ENCODE measurements at places on chromosomes 16 and 17.

DNA sequence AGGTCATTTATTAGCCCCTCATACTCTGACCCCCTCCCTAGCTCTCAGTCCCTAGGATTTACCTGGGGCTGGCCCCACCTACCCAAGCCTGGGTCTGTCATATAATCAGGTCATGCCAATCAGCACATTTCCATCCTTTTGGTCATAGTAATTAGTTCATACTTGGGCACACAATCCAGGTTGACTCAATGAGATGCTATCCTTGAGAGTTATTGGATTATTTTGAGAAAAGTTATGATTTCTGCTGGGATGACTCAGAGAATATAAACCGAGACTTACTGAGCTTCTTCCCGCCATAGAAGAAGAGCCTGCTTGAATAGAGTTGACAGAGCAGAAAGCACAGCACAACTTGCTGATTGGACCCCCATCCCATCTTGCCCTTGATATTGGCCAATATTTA, 331.5 kb downstream of the CBLN1 start:
- no peak for DNase-seq

DNA sequence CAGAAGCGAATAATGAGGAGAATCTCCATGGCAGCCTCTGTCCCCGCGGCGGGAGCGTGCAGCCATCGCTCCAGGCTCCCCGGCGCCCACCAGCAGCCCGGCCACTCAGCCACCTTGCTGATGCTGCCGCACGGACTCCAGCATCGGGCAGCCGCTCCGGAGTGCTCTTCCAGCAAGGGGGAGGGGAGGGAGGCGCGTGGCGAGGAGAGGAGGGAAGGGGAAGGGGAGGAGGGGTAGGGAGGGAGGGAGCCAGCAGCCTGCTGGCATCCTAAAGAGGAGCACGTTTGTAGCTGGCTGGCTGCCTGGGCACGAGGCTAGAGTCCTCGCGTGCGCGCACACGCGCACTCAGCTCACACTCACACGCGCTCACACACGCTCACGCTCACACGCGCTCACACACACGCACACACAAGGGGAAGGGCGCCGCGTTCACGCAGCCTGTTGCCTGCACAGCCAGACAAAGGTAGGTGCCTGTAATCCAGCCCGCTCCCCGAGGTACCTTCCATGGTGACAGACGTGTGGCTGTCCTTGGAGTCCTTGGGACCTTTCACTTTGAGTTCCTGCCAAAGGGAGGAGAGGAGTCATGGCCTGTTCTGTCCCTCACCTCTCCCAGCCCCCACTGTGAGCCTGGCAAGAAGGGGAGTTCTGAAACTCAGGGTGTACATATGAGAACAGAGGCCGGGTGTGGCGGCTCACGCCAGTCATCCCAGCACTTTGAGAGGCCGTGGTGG, 82.1 kb downstream of the TIMM22 start:
- DNase-seq = no peak

GRCh38 chr16:87390641-87391323, 1.4 kb upstream of the MAP1LC3B start:
- no peak for DNase-seq

GRCh38 chr16:23682181-23682580, 3.5 kb downstream of the PLK1 start:
- peak; percentile 78 for DNase-seq

DNA sequence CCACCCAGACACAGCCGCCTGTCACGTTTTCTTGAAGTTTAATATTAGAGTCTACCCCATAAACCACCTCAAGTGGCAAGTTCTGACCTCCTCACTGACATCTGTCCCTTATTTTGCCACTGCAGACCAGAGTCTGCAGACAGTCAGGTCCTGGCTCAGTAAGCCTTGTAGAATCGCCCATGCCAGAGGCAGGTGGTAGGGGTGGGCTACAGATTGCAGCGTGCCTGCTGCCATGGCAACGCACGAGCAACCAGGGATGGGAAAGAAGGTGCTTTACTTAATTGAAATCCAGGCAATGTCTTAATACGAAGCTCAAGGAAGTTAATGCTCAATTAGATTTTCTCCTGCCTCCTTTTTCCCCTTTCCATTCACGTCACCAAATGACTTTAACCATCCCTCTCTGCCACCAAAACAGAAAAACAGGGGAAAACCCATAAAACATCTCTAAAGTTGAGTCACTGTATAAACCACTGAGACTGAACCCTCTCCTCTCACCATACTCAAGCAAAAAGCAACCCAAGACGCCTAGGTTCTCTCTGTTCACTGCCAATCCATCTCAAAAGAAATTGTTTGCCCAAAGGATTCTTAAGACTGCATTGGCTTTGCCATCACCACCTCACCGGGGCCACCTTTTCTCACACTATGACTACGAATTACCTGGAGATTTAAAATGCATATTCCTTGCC, 228.8 kb downstream of the SLC39A11 start:
- no peak for DNase-seq

- DNase-seq = no peak
Observed at GRCh38 chr16:66949472-66949871, 11.6 kb upstream of the CES3 start.

- DNase-seq = peak; percentile 52
Observed at GRCh38 chr16:4200781-4201137, 41.1 kb downstream of the SRL start.

DNA sequence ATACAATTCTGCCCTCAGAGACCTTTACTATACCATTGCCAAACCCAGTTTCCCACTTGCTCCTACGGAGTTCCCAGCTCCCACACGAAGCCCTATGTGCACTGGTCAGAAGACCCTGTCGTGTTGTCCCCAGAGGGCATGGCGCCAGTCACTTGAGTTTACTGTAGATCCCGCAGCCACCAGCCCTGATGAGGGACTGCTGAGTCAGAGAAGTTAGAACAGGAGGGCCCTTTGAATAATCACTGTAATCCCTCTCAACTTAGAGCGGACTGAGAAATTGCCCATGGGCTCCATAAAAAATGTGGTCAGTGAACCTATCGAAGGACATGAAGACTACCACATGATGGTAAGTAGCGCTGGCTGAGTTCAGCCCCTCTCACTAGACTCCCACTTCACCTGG, 9.2 kb downstream of the UBFD1 start:
- no peak for DNase-seq

DNA sequence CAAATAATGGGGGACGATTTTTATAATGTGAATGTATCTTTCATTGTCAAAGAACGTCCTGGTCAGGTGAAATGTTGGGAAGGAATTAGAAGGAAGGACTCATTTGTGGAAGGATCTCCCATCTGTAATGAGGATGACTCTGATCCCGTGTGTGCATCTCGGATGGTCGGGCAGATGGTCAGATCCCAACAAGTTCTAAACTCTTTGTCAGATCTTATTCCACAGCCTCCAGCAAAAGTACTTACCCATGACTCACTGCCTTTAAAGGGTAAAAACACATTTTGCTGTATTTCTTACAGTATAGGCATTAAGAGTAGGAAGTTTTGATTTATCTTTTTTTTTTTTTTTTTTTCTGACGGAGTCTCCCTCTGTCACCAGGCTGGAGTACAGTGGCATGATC, 539 bp upstream of the KRTAP4-8 start:
- DNase-seq = no peak

DNA sequence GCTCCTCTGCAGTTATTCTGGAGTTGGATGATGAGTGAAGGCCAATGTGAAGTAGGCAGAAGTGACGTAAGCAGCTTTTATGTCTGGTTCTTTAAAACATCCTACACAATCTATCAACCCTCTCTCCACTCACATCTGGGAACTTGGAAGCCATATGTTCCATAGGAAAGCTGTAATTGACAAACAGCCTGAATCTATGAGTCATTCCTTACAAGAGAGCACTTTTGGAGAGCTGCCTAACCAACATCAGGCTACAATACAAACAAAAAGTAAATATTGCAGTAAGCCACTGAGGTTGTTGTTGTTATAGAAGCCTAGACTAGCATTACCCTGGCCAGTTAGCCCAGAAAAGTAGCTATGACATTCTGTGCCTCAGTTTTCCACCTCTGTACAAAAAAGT, 5.9 kb downstream of the CCL7 start:
- DNase-seq = no peak

- peak; percentile 22 for DNase-seq
Observed at GRCh38 chr17:16052486-16052885, 52.9 kb downstream of the TTC19 start.

GRCh38 chr16:4115949-4116318, 308 bp downstream of the ADCY9 start:
- no peak for DNase-seq

DNA sequence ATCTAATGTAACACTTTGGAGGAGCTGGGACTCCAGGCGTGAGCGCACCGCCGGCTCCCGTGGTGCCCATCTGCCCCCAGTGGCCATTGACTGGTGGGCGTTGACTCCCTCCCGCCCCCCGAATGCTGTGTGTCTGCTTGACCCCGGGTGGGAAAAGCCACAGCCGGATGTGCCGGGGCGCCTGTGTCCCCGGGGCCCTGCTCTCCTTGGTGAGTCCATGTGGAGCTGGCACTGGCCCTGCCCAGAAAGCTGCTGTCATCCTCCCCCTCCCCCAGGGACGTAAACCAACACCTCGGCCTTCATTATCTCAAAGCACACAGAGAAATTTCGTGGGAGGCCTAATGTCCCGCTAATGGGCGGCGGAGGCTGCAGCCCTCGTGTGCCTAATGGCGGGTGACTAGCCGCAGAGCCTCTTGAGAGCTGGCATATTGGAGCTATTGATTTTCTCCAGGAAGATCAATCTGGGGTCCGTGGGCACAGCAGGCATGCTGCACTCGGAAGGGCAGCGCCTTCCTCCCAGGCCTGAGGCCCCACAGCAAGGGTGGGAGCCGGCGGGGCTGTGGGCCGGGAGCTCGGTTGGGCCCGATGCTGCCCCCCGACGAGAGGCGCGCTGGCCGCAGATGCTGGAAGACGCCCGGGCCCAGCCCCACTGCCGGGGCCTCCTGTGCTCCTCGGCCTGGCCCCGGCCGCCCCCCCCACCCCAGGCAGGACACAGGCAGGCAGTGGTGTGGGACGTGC, 4.0 kb upstream of the PERCC1 start:
- DNase-seq = no peak

DNA sequence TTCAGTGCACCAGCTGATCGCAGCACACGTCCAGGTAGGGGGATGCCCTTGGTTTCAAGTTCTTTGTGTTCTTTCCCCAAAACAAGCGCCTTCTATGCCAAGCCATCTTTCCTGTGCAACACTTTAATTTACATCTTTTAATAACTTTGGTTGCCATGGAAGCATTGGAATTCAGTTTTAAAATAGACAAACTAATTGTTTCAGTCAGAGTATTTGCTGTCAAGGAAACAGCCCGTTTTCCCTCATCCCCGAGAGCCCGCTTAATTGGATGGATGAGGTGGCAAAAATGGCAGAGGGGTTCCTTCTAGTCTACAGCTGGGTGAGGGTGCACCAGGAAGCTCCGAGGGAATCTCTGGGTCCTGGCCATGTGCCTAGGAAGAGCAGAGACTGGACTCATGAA, 793.7 kb upstream of the EEF2KMT start:
- DNase-seq = no peak

- DNase-seq = peak; percentile 94
Observed at GRCh38 chr17:68572138-68572842, 28.9 kb downstream of the FAM20A start.

DNA sequence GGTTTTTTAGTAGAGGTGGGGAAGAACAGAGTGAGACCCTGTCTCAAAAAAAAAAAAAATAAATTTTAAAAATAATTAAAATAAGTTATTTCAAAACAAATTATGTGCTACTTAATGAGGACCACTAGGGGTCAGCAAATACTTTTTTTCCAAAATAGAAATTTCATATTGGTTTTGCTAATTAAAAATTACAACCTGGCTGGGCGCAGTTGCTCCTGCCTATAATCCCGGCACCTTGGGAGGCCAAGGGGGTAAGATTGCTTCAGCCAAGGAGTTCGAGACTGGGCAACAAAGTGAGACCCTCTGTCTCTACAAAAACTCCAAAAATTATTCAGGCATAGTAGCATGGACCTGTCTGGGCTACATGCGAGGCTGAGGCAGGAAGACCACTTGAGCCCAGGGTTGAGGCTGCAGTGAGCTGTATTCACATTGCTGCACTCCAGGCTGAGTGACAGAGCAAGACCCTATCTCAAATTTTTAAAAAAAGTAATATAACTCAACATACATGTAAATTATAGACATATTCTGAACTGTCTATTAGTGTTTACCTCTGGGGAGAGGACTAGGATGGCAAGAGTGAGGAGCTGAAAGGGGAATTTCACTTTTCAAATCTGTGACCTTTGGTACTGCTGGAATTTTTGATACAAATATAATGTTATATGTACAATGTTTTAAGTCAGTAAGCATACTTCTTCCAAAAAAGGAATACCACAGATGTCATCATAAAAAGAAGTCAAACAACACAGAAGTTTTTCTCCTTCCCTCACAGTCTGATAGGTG, 8.1 kb downstream of the MEIOB start:
- peak; percentile 41 for DNase-seq

DNA sequence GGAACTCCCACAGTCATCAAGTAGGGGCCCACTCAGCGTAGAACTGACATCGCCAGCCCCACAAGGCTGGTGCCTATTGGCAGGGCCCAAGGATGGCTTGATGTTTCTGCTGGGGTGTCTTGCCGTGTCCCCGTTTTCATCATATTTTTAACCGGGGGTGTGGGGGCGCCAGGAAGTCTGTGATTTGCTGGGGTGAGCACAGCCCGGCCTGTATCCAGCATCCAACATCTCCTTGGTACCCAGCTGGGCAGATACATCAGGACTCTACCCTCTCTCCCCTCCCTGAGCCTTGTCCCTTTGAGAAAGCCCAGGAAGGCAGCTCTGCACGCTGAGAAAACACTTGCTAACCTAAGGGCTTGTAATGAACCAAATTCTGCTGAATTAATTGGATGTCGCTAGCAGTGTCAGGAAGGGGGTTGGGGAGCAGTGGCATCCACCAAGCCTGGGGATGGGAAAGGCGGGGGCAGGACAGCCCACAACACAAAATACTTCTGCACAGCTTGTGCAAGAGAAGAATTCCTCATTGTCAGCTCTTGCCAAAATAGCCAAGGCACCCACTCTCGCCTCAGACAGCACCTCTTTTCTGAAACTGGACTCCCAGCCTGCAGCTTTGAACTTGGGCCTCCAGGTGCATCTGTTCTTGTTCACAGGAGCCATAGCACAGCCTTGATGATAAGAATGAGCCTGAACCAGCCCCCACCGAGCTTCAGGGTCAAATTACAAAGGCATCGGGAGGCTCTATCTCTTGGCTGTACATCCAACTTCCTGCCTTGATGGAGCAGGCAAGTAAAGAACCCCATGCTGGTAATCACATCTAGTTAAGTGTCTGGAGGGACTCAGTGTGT, 63.7 kb upstream of the LYRM9 start:
- DNase-seq = peak; percentile 23

GRCh38 chr16:28923652-28924398, 1.2 kb downstream of the RABEP2 start:
- DNase-seq = no peak

GRCh38 chr16:65975049-65975708, 391.3 kb upstream of the CDH5 start:
- peak; percentile 74 for DNase-seq

DNA sequence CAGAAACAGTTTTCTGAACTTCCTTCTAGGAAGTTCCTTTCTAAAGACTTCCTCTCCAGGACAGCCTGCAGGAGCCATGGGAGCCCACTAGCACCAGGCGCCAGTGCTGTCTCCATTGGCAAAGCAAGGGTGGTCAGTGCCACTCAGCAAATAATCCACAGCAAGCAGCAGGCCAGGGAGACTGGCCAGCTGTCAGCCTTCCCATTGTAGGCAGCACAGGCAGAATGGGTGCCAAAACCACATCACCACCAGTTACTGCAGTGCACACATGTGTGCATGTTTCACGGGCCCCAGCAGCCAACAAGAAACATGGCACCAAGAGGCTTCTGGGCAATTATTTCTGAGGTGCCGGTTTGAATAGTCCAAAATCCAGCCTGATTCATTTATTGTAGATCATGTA, 26.7 kb downstream of the DNASE1 start:
- no peak for DNase-seq

Measured in amniotic epithelial cell (primary cell).